Endodermal cell (in vitro differentiated cells): ENCODE measurements at places on chromosomes 13 and 19. TPM values are rescaled to one million over a fixed set of nuclear protein-coding genes. Genes with fewer than 3 reads are reported as not detected.

Gene CEACAM8
- not detected in 2 replicates for total RNA-seq

Gene CPB2
- not detected in 2 replicates for total RNA-seq

Gene GNA15
- not detected in 3 replicates for total RNA-seq

Gene KIR3DL1
- not detected in 2 replicates for total RNA-seq

Gene MCEMP1
- total RNA-seq: not detected in 2 replicates

Gene TPTE2
- total RNA-seq: not detected in 2 replicates

Gene GPR18
- not detected in 2 replicates for total RNA-seq

Gene S1PR5
- 1.0 and 1.2 TPM in 2 replicates for total RNA-seq

Gene LGALS14
- not detected in 3 replicates for total RNA-seq

Gene LGI4
- total RNA-seq: 0.27 to 0.70 TPM (median 0.59 TPM) in 3 replicates

Gene TMIGD2
- 0.40 to 0.87 TPM (median 0.58 TPM) in 3 replicates for total RNA-seq

Gene PRDX2
- 409 and 429 TPM in 2 replicates for total RNA-seq

Gene C19orf33
- 13.2 and 13.8 TPM in 2 replicates for total RNA-seq

Gene NR1H2
- total RNA-seq: 40.4 to 43.0 TPM (median 42.2 TPM) in 3 replicates

Gene GJA3
- 0.09 to 0.26 TPM (median 0.11 TPM) in 3 replicates for total RNA-seq

Gene SERPINE3
- 0.59 to 0.89 TPM (median 0.86 TPM) in 3 replicates for total RNA-seq

Gene SIGLECL1
- not detected in 2 replicates for total RNA-seq

Gene SHANK1
- 0.84 and 1.6 TPM in 2 replicates for total RNA-seq

Gene OR10H1
- total RNA-seq: not detected in 3 replicates

Gene ELSPBP1
- not detected in 2 replicates for total RNA-seq

Gene KCNC3
- 10.7 to 11.9 TPM (median 10.7 TPM) in 3 replicates for total RNA-seq

Gene ZNF442
- total RNA-seq: 3.5 to 6.1 TPM (median 5.6 TPM) in 3 replicates

Gene PCDH17
- 2.7 and 3.7 TPM in 2 replicates for total RNA-seq

Gene FLT3LG
- 0.75 and 0.81 TPM in 2 replicates for total RNA-seq

Gene NLRP4
- not detected in 2 replicates for total RNA-seq

Gene IL17D
- total RNA-seq: 0.88 and 0.90 TPM in 2 replicates

Gene KLK12
- total RNA-seq: not detected in 2 replicates

Gene OR7A5
- not detected in 3 replicates for total RNA-seq

Gene MEIOSIN
- not detected in 3 replicates for total RNA-seq

Gene KLK10
- 0.46 and 0.50 TPM in 2 replicates for total RNA-seq

Gene TPGS1
- 10.8 to 13.0 TPM (median 11.7 TPM) in 3 replicates for total RNA-seq

Gene ERICH4
- total RNA-seq: not detected in 3 replicates

Gene GPR12
- total RNA-seq: not detected in 3 replicates

Gene TMEM255B
- total RNA-seq: 0.55 to 2.4 TPM (median 1.3 TPM) in 3 replicates

Gene ZNF582
- total RNA-seq: 5.8 and 6.4 TPM in 2 replicates

Gene KCNN4
- 0.77 TPM in 1 of 3 replicates, not detected in the others for total RNA-seq

Gene ZSWIM9
- 9.4 and 9.9 TPM in 2 replicates for total RNA-seq

Gene ZNF66
- 18.9 to 50.9 TPM (median 48.9 TPM) in 3 replicates for total RNA-seq

Gene SHISA7
- not detected in 2 replicates for total RNA-seq

Gene C13orf42
- total RNA-seq: 25.0 and 27.7 TPM in 2 replicates

Gene GAPDHS
- total RNA-seq: not detected in 2 replicates

Gene SHC2
- 74.3 and 93.0 TPM in 2 replicates for total RNA-seq

Gene PTGIR
- not detected in 2 replicates for total RNA-seq

Gene TMEM59L
- total RNA-seq: 4.2 and 5.0 TPM in 2 replicates

Gene SPINT2
- total RNA-seq: 487 to 495 TPM (median 494 TPM) in 3 replicates

Gene IFNL1
- not detected in 2 replicates for total RNA-seq

Gene ZNF829
- 5.7 and 6.2 TPM in 2 replicates for total RNA-seq

Gene ZGLP1
- 7.7 and 7.8 TPM in 2 replicates for total RNA-seq

Gene IGSF23
- not detected in 3 replicates for total RNA-seq
